ENCODE measurements at places on chromosomes 12 and 14. TPM values are rescaled to one million over a fixed set of nuclear protein-coding genes. Genes with fewer than 3 reads are reported as not detected.

- DNase-seq = peak; percentile 55
Measured at GRCh38 chr14:74712499-74713394, at the start of the genes AREL1 and FCF1. AREL1 (minus strand) TSS chr14:74713080; CDS start chr14:74685615, 27,465 bp downstream. FCF1 (plus strand) TSS chr14:74713144; CDS start chr14:74713198, 54 bp downstream.

DNA sequence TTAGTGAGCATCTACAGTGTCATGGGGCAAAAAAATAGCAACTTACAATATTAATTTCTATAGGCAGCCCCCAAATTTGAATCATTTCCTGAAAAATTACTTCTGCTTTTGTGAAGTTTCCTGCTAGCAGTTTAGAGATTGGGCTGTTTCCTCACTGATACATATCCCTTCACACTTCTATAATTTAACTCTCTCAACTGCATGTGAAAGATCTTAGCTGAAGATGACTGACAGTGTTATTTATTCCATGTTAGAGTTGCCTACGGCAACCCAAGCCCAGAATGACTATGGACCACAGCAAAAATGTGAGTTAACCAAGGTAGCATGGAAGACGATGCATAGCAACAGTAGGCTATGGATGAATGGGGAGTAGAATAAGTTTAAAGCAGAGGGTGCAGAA lies at the start of gene KLRG1:
Gene KLRG1, plus strand, starts transcription at position 134 of the 400 bp plus-strand sequence. Its CDS starts 90 bp downstream, at position 224.
- no peak for DNase-seq

CLEC12A gene
- not detected for total RNA-seq

PTPRB gene
- total RNA-seq = 147 TPM

KRT74 gene
- not detected for total RNA-seq

Data from glomerular endothelial cell (primary cell).